Stimulated activated CD8-positive, alpha-beta memory T cell treated with anti-CD3 and anti-CD28 coated beads, Interleukin-4, amount 100 ng/mL, for 24 hours (primary cell): ENCODE measurements at places on chromosomes 1 and 21.

- no peak for DNase-seq
Observed at GRCh38 chr1:203250911-203251310, 21.4 kb upstream of the CHIT1 start.

- DNase-seq = no peak
Observed at GRCh38 chr1:156080863-156081179, 1.4 kb downstream of the MEX3A start.

GRCh38 chr1:29864431-29865022, 628.2 kb downstream of the PTPRU start:
- DNase-seq = no peak

DNA sequence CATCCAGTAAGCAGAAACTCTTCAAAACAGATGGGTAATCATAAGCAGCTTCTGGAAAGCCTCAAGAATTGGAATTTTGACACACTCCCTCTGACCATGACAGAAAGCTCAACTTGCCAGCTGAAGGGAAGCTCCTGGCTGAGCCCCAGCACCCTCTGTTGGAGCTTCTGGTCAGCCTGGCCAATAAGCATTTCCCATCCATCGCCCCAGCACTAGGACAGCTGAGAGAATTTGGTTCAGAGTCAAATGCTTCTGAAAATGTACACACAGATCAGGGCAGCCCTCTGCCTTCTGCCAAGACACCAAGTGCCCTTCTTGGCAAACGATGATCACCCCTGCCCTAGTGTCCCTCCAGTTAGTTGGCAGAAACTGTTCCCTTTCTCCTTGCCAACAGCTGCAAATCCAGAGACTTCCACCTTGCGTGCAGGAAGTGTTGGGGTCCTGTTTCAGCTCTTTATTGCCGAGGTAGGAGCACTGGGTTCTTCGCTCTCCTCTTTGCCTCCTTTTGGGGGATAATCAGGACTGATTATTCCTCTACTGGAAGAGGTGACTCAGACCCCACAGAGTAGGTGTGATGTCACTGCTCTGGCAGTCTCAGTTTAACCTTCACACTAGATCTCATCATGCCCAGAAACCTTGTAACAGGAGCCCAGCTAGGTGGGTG, 11.9 kb downstream of the PIGV start:
- no peak for DNase-seq

GRCh38 chr1:10621906-10622305, 147.2 kb downstream of the PEX14 start:
- DNase-seq = no peak

DNA sequence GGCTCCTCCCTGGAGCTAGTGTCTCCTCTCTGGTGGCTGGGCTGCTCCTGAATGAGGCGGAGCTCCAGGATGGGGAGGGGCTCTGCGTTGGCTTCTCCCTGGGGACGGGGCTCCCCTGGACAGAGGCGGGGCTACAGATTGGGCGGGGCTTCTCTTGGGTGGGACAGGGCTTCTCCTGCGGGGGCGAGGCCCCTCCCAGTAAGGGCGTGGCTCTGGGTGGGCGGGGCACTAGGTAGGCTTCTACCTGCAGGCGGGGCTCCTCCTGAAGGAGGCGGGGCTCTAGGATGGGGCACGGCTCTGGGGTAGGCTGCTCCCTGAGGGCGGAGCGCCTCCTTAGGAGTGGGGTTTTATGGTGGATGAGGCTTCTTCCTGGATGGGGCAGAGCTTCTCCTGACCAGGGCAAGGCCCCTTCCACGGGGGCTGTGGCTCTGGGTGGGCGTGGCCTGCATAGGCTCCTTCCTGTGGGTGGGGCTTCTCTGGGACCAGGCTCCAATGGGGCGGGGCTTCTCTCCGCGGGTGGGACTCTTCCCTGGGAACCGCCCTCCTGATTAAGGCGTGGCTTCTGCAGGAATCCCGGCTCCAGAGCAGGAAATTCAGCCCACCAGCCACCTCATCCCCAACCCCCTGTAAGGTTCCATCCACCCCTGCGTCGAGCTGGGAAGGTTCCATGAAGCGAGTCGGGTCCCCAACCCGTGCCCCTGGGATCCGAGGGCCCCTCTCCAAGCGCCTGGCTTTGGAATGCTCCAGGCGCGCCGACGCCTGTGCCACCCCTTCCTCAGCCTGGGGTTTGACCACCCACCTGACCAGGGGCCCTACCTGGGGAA, 22.7 kb upstream of the ARF1 start:
- peak; percentile 38 for DNase-seq

GRCh38 chr1:236699366-236699765, 13.1 kb downstream of the ACTN2 start:
- no peak for DNase-seq

DNA sequence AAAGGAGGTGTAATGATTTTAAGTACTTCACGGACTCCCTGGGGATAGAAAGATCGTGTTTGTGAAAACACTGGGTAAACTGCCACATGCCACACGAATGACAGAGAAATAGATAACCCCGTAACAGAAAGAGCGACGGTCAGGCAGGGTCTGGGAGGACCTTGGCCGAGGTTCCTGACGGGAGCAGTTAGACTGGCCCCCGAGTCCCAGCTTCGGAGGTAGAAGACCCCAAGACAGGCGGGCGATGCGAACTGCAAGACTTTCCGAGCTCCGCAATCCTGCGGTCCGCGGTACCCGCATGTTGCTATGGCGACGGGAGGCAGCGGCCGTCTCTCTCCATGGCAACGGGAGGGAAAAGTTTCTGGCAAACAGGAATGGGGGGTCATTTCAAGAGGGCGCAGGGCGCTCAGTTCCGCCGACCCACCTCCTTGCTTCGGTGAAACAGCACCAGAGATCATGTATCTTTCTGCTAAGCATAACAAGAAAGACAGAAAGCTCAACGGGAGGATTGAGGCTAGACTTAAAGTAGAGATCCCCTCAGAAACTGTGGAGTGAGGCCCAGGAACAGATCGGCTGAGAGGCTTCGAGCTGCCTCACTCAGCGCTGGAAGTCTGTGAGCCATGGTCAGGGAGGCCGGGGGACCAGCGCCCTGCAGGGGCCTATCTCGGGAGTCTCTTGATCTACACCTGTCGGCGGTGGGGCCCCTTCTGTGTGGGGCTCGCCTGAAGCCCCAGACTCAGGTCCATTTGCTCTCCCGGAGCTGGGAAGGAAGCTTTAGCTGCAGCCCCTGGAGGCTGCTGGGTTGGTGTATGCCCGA, 685 bp upstream of the SYT6 start:
- no peak for DNase-seq
